ENCODE measurements at places on chromosomes 1 and 21. TPM values are rescaled to one million over a fixed set of nuclear protein-coding genes. Genes with fewer than 3 reads are reported as not detected.

DNA sequence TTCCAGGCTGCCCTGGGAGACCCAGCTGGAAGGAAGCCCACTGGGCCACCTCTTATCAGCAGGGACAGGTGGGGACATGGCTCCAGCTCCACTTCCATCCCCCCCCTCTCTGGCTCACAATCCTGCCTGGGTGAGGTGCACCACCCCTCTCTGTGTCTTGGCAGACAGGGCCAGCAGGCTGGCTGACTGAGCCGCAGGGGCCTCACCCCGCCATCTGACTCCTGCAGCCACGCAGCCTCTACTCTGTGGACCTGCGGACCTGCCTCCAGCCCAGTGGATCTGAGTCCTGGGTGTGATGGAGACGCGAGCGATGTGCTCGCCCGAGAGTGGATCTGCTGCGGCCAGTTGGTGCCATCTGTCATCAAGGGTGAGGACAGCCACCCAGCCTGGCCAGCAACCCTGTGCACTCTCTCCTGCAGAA is 30.1 kb downstream of the RCC2 start:
- H3K27ac ChIP-seq, result no peak overlapping the region
- no peaks in the 10 kb centered on the region for H3K4me1 ChIP-seq
- H3K4me3 ChIP-seq, result no peak overlapping the region
- H3K27me3 ChIP-seq, result no peaks in the 10 kb centered on the region
- H3K36me3 ChIP-seq, result peaks cover 47% of the 10 kb centered on the region

DNA sequence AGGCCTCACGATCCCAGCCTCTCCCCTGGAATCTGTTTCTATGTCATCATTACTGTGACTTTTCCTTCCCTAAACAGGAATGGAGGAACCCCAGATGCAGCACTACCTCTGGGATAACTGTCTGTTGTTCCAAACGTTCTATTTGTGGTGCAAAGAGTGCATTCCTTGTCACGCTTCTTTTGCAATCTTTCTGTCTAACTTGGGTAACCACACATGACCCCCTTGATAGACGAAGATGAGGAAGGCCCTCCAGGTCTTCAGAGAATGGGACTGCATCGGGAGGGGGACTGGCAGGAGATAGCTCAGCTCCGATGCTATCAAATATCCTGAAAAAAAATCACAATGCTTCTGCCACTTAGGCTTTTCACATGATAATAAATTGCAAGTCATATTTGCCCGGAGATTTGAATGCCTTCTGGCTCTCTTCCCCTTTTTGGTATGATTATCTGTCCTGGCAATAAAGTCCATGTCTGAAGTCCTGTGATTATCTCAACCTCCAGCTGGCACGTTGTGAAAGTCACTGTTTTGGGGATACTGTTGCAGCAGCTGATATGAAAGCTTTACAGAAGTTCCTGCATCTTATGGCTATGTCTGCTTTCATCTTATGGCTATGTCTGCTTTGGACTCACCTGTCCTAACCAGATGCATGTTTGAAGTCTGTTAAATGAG is 148.7 kb upstream of the LMO4 start:
- no peaks in the 10 kb centered on the region for H3K4me1 ChIP-seq
- no peak overlapping the region for H3K27ac ChIP-seq
- H3K36me3 ChIP-seq, result no peaks in the 10 kb centered on the region
- no peak for DNase-seq
- H3K4me3 ChIP-seq, result no peak overlapping the region

DNA sequence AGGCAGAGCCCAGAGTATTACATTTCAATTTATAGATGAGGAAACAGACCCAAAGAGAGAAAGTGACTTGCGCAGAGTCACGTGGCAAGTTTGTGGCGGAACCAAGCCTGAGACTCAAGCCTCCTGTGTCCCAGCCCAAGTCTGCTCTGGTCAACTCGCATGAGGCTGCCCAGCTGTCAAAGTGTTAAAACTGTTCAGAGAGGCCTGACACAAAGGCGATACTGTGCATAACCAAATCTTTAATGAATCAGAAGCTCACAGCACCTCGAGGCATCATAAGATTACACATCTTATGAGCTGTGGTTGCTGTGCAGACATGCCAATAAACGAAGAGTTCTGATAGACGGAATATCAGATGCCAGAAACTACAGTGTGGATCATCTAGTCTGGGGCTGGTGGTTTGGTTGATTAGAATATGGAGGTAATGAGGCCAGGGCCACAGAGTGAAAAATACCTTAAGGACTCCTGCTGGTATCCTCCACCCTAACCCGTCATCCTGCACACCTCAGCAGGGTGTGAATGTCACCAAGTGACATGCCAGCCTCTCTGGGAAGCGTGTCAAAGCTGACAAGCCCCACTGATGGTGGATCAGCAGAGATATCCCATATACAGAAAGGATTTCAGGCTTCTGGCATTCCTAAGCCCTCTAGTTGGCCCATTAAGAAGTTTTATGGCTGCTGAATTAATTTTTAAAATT is 42.2 kb downstream of the TNNT2 start:
- no peak overlapping the region for H3K27ac ChIP-seq
- no peaks in the 10 kb centered on the region for H3K36me3 ChIP-seq
- H3K27me3 ChIP-seq, result peaks cover 1% of the 10 kb centered on the region
- no peak overlapping the region for H3K4me3 ChIP-seq

DNA sequence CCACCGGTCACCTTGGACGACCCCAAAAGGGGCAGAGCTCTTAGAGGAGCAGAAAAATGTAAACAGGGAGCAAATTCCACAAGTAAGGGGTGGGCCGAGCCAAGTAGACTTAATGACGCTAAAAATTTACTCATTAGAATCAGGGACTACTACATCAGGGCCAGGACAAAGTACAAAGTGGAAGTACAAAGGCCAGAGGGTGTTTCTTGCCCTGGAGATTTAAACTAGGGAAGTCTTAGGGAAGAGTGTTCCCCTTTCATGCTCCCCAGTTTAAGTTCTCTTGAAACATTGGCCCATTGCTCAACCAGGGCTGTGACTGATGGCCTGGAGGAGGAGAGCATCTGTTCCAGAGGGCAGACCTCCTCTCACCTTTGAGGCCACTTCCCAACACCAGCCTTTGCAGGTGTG is 48.6 kb downstream of the BACH1 start:
- no peak for DNase-seq
- peaks cover 13% of the 10 kb centered on the region for H3K36me3 ChIP-seq
- no peak overlapping the region for H3K27ac ChIP-seq
- H3K4me3 ChIP-seq, result no peak overlapping the region
- H3K4me1 ChIP-seq, result peaks cover 35% of the 10 kb centered on the region
- H3K27me3 ChIP-seq, result no peaks in the 10 kb centered on the region

DNA sequence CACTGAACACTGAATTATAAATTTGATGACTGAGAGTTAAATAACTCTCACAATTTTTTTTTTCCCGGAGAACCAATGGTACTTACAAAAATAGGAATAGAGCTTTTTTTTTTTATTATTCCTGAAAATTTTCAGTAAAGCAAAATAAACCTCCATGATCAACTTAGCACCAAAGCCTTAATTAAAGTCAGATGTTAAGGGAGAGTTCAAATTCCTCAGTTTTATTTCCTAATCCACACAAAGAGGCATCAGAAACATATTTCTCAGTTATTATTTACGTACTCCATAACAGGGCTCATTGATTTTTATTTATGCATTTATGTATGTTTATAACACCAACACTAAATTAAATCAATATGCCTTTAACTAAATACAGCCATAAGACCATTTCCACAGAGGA is 55.5 kb downstream of the PLPPR5 start:
- H3K27ac ChIP-seq, result no peak overlapping the region
- no peaks in the 10 kb centered on the region for H3K4me1 ChIP-seq
- no peak for DNase-seq
- no peaks in the 10 kb centered on the region for H3K36me3 ChIP-seq
- H3K27me3 ChIP-seq, result no peaks in the 10 kb centered on the region
- H3K4me3 ChIP-seq, result no peak overlapping the region

CHI3L1 gene
- not detected for total RNA-seq

Measured in activated CD8-positive, alpha-beta T cell treated with anti-CD3 and anti-CD28 coated beads for 36 hours (primary cell).